ENCODE measurements at places on chromosomes 2 and 18. TPM values are rescaled to one million over a fixed set of nuclear protein-coding genes. Genes with fewer than 3 reads are reported as not detected.

DNA sequence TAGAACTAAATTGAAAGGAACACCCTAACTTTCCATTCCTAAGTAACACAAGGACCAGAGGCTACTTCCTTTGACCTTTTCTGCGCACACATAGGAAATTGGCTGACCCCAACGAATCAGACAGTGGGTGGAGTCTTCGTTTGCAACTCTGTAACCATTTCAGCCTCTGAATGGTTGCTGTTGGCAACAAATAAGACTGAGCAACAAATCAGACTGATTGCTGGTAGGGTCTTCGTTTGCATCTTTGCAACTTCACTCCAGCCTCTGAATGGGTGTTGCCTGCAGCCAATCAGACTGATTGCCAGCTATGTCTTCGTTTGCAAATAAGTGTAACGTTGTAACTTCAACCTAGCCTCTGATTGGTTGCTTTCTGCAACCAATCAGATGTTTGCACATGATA, 34.6 kb downstream of the USP40 start:
- DNase-seq: no peak

DNA sequence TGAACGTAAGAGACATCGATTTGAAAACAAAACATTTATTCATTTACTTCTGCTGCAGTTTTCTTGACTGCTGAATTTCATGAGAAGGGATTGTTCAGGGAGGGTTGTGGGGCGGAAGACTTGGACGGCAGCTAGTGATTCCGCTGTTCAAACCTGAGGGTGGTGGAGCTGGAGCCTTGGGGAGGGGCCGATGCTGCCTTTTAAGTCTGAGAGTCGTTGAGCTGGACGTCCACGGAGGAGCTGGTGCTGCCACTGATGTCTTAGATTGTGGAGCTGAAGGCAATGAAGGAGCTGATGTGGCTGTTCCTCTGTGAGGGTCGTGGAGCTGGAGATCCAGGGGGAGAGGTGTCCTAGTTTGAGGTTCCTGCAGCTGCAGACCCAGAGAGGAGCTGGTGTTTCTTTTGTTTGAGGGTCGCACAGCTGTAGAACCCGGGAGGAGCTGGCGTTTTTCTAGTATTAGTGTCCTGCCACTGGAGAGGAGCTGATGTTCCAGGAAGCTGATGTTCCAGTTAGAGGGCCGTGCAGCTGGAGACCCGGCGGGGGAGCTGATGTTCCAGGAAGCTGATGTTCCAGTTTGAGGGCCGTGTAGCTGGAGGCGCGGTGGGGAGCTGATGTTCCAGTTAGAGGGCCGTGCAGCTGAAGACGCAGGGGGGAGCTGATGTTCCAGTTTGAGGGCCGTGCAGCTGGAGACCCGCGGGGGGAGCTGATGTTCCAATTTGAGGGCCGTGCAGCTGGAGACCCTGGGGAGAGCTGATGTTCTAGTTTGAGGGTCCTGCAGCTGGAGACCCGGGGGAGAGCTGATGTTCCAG, 150.9 kb downstream of the RTP5 start:
- DNase-seq: peak; percentile 6

DNA sequence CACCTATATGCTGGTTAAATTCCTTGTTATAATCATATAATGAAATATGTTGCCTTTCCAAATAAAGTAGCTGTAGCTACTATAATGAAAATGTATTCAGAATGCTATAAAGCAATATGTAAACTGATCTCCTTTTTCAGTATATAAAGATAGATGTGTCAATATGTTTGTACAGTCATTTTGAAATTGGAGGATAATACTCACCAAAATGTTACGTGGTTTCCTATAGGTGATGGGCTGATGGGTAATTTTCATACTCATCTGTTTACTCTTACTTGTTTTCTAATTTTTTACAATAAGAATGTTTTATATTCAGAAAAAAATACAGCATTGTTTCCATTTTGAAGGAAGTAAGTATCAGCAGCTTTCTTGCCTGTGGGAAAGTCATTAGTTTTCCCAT, 70.2 kb downstream of the PRKRA start:
- no peak for DNase-seq

DNA sequence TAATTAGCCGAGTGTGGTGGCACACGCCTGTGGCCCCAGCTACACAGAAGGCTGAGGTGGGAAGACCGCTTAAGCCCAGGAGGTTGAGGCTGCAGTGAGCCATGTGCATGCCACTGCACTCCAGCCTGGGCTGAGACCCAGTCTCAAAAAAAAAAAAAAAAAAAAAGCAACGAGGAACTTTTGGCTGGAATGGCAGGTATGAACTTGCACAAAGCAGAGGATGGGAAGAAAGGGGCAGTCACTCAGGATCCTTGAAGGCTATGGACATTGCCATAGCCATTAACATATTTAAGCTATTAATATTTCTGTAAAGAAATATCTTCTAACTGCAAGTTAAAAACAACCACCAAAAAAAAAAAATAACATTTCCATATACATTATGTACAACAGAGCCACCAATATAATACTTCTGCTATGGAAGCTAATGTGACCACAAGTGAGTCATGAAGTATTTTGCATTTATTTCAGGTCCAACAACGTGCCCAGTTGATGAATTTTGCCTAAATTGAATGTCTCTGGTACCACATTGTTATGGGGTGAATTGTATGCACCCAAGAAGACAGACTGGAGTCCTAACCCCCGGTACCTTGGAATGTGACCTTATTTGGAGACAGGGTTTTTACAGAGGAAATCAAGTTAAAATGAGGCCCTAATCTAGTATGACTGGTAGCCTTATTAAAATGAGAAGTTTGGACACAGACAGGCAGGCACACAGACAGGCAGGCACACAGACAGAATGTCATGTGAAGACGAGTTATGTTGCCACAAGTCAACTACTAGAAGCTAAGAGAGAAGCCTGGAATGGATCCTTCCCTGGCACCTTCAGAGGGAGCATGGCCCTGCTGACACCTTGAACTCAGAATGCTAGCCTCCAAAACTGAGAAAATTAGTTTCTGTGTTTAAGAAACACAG, 102.8 kb downstream of the RBMS1 start:
- DNase-seq: no peak

- DNase-seq: no peak
Measured at GRCh38 chr2:75241696-75242095, 42.4 kb upstream of the TACR1 start.

- no peak for DNase-seq
Measured at GRCh38 chr2:42794271-42795046, 2.1 kb upstream of the HAAO start.

DNA sequence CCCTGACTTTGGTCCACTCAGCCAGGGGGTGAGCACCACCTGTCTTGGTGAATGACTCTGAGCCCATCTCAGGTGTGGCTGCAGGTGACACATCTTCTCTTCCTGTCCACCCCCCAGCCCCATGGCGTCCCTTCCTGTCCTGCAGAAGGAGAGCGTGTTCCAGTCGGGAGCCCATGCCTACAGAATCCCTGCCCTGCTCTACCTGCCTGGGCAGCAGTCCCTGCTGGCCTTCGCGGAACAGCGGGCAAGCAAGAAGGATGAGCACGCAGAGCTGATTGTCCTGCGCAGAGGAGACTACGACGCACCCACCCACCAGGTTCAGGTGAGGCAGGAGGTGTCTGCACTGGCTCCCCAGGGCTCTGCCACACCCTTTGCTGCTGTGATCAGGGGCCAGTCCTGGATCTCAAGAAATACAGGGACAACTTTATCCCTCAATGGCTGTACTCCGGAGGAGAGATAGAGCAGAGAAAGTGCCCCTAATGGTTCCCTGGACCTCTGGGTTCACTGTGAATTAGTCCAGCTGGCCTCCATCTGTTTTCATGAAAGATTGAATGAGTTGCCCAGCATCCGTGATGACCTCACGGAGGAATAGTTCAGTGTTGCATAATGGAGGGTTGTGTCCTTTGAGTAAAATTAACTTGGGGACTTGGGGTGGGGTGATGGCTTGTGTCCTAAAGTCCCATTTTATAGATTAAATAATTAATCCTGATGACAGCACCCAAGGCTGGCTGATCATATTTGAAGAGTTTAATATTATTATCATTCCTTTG, at the start of gene NEU2:
NEU2 (plus strand) TSS at position 122 of the 770 bp plus-strand sequence; CDS start at position 122, 0 bp downstream.
- no peak for DNase-seq

DNA sequence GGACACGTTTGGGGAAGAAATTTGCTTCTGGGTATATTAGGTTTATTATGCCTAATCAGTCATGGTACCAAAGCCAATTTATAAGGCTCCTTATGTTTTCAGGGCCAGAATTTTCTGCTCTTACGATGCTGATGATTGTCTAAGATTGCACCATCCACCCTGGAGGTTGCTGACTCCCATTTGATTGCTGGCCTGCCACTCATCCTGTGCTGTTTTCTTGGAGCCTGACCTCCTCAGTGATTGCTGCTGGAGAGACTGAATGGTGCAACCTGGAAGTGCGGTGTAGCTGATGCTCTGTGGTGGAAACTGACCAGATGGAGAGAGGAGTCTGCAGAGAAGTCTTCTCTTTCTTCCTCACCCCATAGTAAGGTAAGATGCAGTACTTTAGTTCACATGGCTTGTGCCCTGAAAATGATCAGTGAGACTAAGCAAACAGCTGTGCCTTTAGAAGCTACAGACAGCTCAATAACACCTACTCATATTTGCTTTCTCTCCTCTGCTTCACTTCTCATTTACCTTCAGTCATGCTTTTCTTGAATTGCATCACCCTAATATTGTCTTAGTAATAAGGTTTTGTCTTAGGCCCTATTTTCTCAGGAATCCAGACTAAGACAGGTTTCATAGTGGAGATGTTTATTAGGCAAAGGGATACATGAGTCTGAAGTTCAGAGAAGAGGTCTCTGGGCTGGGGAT, 17.4 kb downstream of the ZNF24 start:
- DNase-seq: no peak

GRCh38 chr2:66573416-66573815, 138.5 kb downstream of the MEIS1 start:
- no peak for DNase-seq

DNA sequence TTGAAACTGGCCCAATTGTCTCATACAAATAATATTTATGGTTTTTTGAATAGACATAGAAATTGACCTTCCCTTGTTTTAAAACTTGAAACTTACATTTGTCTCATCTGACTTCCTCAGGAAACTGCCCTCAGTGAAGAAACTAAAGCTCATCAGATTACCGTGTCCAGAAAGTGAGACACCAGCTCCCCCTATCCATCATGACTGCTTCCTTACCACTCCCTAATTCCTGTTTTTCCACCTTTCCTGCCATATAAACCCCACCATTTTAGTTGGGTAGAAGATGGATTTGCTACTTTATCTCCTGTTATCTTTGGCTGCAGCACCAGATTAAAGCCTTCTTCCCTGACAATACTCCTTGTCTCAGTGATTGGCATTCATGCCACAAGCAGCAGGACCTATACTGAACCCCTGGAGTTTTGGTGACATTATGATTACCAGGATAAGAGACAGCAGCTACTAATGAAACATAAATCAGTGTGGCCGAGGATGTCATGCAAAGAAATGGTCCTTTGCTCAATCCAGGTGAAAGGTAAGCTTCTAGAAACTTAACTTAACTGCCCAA, 1627.6 kb upstream of the ZEB2 start:
- DNase-seq: no peak

GRCh38 chr2:2935445-2936149, 442.0 kb downstream of the EIPR1 start:
- no peak for DNase-seq

DNA sequence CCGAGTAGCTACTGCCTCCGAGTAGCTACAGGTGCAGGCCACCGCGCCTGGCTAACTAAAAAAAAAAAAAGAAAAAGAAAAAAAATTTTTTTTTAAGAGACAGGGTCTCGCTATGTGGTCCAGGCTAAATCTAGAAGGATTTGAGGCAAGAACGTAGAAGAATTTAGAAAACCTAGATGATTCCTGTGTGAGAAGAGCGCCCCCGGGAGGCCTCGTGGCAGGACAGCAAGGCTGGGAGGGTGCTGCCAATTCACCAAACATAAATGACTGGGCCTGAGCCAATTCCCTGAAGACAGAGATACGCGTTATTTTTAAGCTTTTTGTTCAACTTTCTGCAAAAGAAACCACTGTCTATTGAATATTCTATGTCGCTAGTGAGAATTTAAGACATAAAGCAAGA, 90.1 kb upstream of the TGFA start:
- DNase-seq: no peak

GRCh38 chr2:155687181-155687580, 645.3 kb downstream of the NR4A2 start:
- DNase-seq: no peak

GRCh38 chr2:157858846-157859245, 17.3 kb downstream of the ACVR1 start:
- DNase-seq: no peak

- no peak for DNase-seq
Measured at GRCh38 chr2:98551316-98551715, 57.0 kb downstream of the COA5 start.

- DNase-seq: no peak
Measured at GRCh38 chr2:12552092-12552491, 164.6 kb upstream of the TRIB2 start.

DNA sequence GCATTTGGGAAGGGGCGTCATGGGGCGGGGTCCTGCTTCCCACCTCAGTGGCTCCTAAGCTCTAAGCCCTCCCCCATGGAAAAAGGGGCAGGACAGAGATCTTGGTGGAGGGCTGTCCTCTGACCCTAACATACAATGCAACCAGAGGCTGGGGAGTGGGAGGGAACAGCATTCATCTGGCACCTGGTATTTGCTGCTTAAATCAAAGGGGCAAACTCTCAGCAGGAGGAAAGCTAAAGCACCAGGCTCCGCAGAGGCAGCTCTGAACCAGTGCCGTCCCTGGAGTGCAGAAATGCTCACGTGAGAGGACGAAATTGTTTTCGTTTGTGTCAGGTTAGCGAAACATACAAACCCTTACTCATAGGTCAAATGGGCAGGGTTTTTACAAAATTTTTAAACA, 92.7 kb upstream of the PXDN start:
- DNase-seq: no peak

GRCh38 chr18:3669376-3669775, 219.4 kb downstream of the TGIF1 start:
- DNase-seq: no peak

- peak; percentile 30 for DNase-seq
Measured at GRCh38 chr18:59459369-59460071, 100.5 kb upstream of the LMAN1 start.

DNA sequence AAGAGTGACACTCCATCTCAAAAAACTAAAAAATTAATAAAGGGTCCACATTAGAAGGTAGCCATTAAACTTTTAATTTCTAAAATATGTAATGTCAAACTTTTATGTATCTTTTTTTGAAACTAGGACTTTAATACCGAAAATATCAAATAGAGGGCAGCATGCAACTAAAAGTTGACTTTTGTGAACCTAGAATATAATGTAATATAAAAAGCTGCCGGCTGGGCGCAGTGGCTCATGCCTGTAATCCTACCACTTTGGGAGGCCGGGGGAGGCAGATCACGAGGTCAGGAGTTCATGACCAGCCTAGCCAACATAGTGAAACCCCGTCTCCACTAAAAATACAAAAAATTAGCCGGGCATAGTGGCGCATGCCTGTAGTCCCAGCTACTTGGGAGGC, 62.8 kb downstream of the INO80D start:
- DNase-seq: no peak

GRCh38 chr2:145751155-145751554, 1231.2 kb upstream of the ZEB2 start:
- no peak for DNase-seq

GRCh38 chr2:68428746-68429145, 38.3 kb downstream of the FBXO48 start:
- no peak for DNase-seq

The RAB6C gene
- 0.48 TPM for polyA plus RNA-seq

The ACMSD gene
- polyA plus RNA-seq: 0.34 TPM

The ADAM17 gene
- 26.8 TPM for polyA plus RNA-seq

The AOX1 gene
- 1.5 TPM for polyA plus RNA-seq

The OXER1 gene
- polyA plus RNA-seq: 7.0 TPM

The RAB1A gene
- 111 TPM for polyA plus RNA-seq

The MARCO gene
- 1.4 TPM for polyA plus RNA-seq

The PLCD4 gene
- 61.5 TPM for polyA plus RNA-seq

The AKAIN1 gene
- not detected for polyA plus RNA-seq

The SPP2 gene
- not detected for polyA plus RNA-seq

The FAM117B gene
- polyA plus RNA-seq: 3.9 TPM

The THOC1 gene
- 47.0 TPM for polyA plus RNA-seq

The FKBP1B gene
- polyA plus RNA-seq: 2.5 TPM

All from hindlimb muscle (tissue), 1 donor.